ENCODE measurements at places on chromosomes 5 and 9.

- DNase-seq, result peak; percentile 48
Observed at GRCh38 chr9:5375790-5376477, 36.3 kb upstream of the RLN1 start.

GRCh38 chr5:38680094-38680825 lies 123.8 kb upstream of the LIFR start:
- DNase-seq, result no peak

DNA sequence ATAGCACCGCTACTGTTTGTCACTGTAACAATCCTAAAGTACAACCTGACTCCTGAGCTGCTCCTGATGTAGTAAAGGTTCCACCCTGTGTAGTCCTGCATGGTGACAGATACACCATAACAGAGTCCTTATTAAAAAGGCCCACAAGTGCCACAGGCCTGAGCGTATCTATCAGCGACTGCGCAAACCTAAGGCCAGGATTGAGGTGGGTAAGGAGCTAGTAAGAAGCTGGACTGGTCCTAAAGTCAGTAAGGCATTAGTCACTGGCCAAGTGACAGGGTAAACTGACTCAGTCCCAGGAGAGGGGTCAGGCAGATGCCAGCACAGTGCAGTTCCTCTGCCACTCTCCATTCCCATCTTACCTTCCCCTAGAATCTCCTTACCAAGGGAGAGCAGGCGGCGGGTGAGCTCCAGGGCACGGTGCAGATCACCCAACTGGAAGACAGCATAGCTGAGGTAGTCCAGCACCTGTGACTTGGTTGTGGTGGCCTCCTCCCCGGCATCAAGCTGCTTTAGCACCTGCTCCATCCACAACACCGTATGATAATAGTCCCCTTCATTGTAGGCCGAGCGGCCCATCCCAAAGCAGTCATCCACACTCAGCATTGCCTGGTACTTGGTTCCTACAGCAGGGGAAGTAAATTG lies 17.6 kb downstream of the P4HA2 start:
- no peak for DNase-seq

- no peak for DNase-seq
Observed at GRCh38 chr5:52017567-52017966, 634.3 kb downstream of the ISL1 start.

- no peak for DNase-seq
Observed at GRCh38 chr9:119861842-119862241, 492.6 kb upstream of the BRINP1 start.

DNA sequence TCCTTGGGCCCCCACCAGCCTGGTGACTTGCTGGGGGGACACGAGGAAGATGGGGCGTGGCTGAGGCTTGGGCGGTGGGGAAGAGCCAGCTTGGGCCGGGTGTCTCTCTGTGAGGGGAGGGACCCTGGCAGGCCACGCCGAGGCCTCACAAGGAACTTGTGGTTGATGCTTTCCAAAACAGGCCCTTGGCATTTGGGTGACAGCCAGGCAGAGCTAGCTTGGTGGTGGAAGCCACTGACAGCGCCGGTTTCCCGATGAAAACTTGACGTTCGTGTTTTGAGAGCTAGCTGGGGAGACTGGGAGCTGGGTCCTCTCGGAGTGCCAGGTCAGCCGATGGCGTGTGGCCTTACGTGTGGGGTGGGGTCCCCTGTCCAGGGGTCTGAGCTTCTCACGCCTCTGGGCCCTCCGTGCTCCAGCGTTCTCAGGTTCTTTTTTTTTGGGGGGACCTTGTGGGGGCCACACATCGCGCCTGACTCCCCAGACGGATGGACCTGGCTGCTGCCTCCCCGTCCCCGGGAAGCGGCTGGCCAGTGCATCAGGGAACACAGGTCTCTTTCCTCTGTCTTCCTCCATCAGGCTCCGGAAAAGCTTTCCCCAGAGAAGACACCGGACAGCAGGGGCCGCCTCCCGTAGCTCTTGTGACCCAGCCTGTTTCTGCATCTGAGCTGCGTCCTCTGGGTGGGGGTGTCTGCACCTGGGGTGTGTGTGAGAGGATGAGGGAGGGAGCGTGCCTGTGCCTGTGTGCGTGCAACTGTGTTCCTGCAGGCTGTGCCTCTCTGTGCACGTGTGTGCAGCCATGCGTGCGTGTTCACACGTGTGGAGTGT lies 129.3 kb upstream of the LPCAT1 start:
- no peak for DNase-seq

DNA sequence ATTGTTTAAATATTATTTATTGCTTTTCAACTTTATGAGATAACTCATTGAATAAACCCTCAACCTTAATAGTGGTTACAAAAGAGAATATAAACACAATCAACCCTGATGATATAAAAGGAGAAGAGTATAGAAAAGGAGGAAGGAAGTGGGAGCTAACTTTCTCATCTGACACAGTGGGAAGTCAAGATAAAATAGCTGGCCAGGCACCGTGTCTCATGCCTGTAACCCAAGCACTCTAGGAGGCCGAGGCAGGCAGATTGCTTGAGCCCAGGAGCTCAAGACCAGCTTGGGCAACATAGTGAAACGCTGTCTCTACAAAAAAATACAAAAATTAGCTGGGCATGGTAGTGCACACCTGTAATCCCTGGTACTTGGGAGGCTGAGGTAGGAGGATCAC lies 93.5 kb downstream of the PPP2R2B start:
- no peak for DNase-seq

- no peak for DNase-seq
Observed at GRCh38 chr5:172441262-172441751, 13.0 kb downstream of the SH3PXD2B start.

DNA sequence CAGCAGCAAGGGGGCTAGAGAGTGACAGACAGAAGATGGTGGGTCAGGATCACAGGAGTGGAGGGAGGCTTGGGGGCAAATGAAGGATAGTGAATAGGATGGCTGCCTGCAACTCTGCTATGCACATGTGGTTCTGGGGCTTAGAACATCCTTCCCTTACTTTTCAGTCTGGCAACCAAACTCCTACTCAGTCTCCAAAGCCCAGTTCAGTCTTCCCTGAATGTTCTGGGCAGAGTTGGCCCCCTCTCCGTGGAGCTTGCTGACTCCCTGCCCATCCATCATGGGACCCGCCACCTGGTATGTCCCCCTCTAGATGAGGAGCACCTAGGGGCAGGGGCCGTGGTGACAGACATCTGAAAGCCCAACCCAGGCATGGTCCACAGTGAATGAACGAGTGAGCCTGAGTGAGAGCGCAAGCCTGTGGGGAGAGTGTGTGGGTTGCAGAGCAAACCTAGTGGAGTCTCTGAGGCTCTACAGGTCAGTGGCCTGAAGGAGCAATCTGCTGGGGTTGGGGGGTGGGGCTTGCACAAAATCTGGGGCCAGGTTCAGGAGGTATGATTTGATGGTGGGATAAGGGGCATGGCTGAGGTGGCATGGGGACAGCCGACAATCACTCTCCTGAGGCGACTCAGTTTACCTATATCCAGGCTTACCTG lies 180.6 kb downstream of the FGF18 start:
- DNase-seq, result no peak

DNA sequence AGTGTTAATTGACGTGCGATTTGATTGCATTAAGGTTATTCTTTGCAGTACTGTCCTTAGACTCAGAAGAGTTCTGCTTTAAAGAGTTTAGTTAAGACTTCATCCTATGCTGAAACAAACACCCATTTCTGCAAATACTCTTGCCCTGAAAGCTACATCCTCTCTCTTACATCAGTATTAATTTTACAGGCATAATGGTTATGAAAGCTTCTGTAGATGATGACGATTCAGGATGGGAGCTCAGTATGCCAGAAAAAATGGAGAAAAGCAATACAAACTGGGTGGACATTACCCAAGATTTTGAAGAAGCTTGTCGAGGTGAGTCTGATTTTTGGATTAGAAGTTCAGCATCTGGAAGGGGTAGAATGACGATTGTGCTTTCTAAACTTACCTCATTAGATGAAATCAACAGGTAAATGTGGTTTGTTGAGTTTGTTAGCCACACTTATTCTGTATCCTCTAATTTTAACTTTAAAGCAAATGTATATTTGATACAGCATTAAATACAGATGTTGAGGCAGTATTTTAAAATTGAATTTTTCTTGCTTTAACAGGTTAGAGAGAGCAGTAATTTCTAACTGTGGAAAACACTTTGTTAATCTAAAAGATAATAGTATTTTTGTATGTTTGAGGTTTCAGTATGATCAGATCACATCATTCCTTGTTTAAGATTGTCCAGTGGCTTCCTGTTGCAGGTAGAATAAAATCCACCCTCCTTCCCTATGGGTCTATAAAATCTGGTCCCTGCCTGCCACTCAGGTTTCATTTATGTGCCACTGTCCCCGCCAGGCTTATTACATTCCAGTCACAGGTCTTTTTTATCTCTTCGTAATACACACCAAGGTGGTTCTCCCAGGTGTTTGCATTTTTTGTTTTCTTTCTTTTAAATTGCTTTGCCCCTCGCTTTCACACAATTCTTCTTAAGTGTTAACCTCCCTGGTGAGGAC lies 1.3 kb downstream of the NAA35 start:
- no peak for DNase-seq

DNA sequence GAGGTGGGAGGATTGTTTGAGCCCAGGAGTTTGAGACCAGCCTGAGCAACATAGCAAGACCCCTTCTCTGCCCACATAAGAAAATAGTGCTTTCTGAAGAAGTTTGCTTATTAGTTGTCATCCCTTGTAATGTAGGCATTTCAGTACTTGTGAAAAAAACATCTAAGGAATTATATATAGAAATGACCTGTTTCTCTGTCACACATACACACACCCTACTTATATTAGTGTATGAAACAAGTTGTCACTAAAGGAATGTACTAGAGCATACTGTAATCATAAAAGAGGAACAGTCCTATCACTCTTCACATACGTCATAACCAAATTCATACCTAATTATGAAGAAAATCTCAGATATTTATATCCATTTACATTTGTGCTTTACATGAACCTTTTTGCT lies 122.0 kb downstream of the NIPBL start:
- peak; percentile 12 for DNase-seq

DNA sequence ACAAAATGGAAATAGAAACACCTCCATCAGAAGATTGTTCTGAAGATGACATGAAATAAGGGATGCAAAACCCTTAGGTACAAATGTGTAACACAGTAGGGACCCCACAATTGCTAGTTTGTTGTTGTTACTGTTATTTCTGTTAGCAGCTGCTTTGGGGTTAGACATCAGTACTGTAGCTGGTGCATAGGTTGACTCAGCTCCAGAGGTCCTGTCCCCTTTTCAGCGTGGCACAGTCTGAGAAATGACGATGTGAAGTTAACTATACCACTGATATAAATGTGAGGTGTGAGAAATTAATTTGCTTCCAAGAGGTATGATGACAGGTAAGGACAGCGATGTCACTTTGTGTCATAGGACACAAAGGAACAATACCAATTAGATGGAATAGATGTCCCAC lies 384.6 kb upstream of the KLF4 start:
- no peak for DNase-seq

DNA sequence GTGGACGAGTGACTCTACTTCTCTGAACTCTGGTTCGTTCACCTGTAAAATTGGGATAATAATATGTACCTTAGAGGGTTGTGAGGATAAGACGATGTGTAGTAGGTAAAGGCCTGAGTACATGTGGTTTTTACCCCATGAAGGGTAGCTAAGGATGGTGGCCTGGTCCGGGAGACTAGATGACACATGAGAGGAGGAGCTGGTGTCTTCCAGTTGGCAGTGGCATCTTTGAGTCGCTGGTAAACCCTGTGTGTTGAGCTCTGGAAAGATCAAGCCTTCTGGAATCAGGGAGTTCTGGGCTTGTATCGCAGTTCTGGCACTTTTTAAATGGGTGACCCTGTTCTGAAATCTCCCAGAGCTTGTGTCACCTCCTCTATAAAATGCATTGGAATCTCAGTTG lies 166.4 kb upstream of the ZNF618 start:
- no peak for DNase-seq

- no peak for DNase-seq
Observed at GRCh38 chr5:115541611-115542010, 3.0 kb downstream of the FEM1C start.

DNA sequence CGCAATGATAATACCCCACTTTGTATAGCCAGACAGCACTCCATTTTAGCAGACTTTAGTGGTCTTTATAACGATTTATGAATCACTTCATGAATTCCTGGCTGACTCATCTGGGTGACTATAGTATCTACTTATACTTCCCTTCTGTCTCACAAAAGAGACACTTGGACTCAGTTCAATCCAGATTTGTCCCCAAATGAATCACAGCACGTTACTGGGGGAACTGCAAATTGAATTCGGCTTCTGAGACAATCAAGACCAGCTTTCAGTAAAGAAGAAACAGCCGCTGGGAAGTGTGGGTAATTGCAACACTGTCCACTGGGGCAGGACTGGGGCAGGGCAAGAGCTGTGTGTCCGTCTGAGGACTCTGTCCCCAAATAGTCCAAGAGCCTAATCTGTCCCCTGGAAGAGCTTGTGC lies 337.3 kb upstream of the RFX3 start:
- peak; percentile 83 for DNase-seq

- DNase-seq, result no peak
Observed at GRCh38 chr5:89117124-89117644, 234.2 kb upstream of the MEF2C start.

- no peak for DNase-seq
Observed at GRCh38 chr5:137636830-137637714, 98.8 kb downstream of the KLHL3 start.

DNA sequence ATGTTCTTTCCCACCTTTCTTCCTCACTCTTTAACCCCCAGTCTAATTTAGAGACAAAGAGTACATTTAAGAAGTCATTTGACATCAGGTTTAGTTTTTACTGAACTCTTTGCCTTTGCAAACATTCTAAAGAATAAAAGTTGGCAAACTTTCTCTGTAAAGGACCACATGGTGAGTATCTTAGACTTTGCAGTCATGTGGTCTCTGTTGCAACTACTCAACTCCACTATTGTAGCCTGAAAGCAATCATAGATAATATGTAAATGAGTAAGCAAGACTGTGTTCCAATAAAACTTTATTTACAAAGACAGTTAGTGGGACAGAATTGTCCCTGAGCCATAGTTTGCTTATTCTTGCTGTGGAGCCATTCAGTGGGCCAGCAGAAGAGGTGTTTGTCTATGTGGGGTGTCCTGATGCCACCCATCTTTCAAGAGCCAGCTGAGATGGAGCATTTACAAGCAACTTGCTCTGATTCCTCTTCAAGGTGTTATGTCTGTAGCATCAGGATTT lies 25.4 kb downstream of the ABLIM3 start:
- no peak for DNase-seq

- no peak for DNase-seq
Observed at GRCh38 chr5:4020400-4020799, 424.8 kb downstream of the IRX1 start.

GRCh38 chr9:32348106-32348695 lies 36.2 kb upstream of the ACO1 start:
- DNase-seq, result no peak

Measured in activated CD4-positive, alpha-beta T cell treated with anti-CD3 and anti-CD28 coated beads, Interleukin-2, amount 50 U/mL, for 16 hours (primary cell).